Left hindlimb (tissue), 1 donor: ENCODE measurements at places on chromosomes 11 and 22.
A peak's percentile ranks its signal among the peaks of the same experiment; 100 is the strongest.

DNA sequence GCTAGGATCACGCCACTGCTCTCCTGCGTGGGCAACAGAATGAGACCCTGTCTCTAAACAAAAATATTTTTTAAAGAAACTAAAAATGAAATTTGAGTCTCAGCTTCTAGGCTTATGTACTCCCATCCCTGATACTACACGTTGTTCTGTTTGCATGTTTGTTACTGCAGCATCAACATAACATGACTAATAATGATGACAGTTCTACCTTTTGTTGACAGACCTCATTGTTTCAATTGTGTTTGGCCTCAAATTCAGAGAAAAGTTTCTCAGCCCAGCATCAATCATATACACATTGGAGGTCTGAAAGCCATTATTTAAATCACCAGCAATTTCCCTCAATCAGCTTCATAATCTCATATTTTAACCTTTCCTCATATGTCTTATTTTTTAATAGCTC lies 20.8 kb downstream of the LAYN start:
- no peak for DNase-seq

GRCh38 chr22:20117633-20118299 lies 740 bp upstream of the TRMT2A start:
- DNase-seq, result peak; percentile 56

- DNase-seq, result no peak
Measured at GRCh38 chr11:1350086-1350725, 39.5 kb upstream of the BRSK2 start.

GRCh38 chr22:42676059-42676607 lies 26.9 kb upstream of the CYB5R3 start:
- DNase-seq, result no peak

GRCh38 chr22:39528080-39528661 lies 4.4 kb downstream of the RPS19BP1 start:
- no peak for DNase-seq

DNA sequence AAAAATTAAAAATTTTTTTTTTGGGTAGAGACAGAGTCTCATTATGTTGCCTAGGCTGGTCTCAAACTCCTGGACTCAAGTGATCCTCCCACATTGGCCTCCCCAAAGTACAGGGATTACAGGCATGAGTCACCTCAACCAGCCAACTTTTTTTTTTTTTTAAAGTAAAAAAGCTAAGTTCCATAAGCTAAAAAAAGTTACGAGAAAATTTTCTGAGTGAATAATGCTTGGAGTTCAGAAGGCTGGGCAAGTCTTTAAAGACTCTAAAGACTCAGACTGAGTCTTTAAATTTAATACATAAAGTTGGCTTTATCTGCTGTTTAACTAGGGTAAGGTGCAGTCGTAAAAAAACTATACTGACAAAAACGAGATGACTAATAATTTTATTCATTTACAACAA lies 5.6 kb downstream of the DDX6 start:
- DNase-seq, result no peak

DNA sequence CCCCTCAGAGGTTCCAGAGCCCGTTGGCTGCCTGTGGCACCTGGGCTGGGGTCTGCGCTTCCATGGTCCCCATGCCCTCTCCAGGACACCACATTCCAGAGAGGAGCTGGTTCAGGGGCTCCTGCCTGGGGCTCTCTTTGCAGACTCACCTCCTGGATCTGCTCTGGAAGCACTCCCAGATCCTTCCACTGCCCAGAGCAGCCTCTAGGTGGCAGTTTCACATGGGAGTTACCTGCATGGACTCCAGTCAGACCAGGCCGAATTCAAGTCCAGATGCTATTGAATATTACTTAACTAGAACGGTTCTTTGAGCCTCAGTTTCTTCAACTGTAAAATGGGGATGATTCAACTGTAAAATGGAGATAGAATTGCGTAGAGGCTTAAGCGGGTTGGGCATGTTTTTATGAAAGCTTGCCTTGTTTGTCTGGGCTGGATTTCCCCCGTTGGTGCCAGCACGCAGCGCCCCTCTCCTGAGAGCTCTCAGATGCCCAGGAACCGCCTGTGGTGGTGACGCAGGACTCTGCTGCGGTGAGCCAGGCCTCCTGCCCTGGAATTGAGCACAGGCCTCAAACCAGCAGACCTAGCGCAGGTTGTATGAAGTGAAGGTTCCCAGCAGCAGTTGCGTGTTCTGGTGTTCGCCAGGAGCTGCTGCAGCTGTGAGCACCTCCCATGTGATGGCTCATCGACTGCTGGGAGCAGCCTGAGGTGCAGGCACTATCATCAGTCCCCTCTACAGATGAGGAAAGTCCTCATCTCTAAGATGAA lies 44.2 kb downstream of the LMO1 start:
- DNase-seq, result no peak

DNA sequence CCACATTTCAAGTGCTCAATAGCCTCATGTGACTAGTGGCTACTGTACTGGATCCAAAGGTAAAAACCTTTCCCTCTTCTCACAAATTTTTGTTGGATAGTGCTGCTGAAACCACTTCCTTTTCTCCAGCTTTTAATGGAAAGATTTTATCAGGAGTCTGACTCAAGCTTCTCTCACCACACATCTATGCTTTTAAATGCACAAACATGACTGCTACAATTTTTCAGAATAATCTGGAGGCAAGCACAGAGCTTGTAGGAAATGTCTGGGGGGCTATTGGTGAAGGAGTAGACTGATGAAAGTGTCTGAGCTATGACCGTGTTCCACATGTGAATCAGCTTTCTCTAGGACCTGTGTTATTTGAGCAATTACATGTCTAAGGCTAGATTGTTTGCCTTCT lies 101.1 kb upstream of the FAT3 start:
- DNase-seq, result no peak

DNA sequence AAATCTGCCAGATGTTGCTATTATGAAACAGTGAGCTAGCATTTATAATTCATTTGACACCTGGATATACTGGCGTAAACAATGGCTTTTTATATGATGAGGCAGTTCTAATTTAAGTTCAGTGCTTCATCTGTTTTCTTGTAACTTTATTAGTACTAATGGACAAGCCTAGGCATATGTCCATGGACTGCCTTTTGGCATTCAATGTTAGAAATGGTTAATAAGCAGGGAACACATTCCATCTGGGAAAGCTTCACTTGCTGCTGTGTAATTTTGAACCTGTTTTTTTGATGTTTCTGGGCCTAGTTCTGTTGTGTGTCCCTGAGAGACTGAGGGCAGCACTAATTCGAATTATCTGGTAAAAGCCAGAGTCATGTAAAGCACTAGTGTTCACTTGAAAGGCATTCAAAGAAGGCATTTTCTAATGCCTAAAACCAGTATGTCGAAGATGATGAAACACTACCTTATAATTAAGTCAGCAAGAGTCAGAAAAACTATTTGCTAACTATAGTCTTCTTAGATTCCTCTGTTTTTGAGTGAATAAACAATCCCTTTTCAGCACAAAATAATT lies 138.5 kb downstream of the SWAP70 start:
- DNase-seq, result no peak

- no peak for DNase-seq
Measured at GRCh38 chr11:27740362-27741013, 40.2 kb upstream of the BDNF start.

DNA sequence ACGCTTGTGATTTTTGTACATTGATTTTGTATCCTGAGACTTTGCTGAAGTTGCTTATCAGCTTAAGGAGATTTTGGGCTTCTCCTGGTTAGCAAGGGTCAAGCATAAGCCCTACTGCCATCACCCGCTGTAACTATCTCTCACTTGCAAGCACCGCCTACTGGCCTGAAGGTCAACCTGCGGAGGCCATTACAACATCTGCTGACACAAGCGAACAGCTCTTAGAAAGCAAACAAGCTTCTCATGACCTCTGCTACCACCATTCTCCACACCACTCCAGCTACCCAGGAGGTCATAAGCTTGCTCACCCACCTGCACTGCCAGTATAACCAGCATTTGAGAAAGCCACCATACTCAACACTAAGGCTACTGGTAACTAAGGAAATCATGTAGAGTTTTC lies 288.4 kb upstream of the KIRREL3 start:
- DNase-seq, result no peak

- DNase-seq, result peak; percentile 83
Measured at GRCh38 chr11:46361283-46362155, 14.3 kb downstream of the DGKZ start.

DNA sequence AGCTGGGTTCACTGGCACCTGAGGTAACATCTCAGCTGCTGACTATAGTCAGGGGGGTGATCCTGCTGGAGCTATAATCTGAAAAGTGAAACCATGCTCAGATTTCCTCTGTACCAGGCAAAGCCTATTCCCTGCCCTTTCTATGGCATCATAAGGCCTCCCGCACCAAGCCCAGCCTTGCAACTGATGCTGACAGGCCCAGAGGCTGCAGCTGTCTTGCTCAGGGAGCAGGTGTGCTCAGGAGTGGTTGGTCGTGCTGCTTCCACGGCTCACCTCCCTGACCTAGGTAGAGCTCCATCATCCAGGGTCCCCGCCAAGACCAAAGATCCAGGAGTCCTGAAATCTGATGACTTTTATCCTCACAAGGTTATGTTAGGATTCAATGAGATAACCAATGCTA lies 121.7 kb downstream of the FEZ1 start:
- no peak for DNase-seq
